Stimulated activated CD8-positive, alpha-beta memory T cell treated with anti-CD3 and anti-CD28 coated beads, Interleukin-15, amount 100 ng/mL, for 4 hours (primary cell): ENCODE measurements at places on chromosomes 4 and X.
A peak's percentile ranks its signal among the peaks of the same experiment; 100 is the strongest.

DNA sequence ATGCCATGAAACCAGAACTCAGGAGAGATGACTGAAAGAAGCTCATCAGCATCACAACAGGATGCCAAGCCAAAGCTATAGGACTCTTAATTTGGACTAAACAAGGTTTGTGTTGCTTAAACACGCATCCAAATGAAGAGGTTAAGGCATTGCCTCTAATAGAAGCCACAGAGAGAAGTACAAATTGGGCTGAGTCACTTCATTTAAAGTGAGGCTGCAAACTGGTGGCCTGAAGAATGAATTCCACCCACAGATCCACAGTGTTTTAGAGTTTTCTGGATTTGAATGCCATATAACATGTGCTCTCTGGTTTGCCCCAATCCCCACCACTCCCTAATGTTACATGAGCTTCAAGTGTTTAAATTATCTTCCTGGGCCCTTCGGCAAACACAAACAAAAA is 103.5 kb downstream of the FIP1L1 start:
- DNase-seq = no peak

DNA sequence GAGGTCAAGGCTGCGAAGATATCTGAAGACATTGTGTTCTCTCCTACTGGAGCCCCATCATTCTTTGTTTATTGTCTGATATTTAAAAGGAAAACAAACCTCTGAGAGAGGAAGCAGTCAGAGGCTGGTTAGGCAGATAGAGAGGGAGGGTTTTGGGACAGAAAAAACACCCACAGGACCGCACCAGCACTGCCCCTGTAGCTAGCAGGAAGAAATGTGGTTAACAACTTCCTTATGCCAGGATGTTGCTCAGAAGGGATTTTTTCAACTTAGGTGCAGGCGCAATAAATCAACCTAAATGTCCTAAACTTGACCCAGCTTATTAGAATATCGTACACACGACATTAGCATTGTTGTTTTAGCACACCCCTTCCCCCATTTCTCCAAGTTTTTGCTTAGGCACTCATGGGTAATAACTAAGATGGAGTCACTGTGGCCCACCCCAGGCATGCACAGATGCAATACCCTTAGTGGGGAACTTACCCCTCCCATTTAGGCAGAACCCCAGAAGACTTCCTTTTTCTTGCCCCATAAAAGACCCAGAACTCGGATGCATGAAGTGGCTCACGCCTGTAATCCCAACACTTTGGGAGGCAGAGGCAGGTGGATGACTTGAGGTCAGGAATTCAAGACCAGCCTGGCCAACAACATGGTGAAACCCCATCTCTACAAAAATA is 2.8 kb upstream of the ZNF718 start:
- DNase-seq = peak; percentile 13

DNA sequence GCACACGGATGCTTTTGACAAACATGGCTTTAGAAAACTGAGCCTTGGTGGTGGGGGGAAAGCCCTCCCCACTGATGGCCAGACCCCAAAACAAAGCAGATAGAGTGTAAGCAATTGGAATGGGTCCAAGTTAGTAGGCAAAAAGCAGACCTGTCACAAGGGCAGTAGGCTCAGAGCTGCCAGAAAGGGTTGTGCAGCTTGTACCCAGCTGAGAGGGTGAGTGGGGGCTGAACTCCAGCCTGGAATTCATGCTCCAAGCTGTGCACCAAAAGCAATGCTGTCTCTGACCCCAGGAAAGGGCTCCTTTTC is 101.1 kb upstream of the TEX13D start:
- no peak for DNase-seq

- DNase-seq = no peak
Measured at GRCh38 chr4:16537926-16538325, 311.7 kb upstream of the TAPT1 start.

DNA sequence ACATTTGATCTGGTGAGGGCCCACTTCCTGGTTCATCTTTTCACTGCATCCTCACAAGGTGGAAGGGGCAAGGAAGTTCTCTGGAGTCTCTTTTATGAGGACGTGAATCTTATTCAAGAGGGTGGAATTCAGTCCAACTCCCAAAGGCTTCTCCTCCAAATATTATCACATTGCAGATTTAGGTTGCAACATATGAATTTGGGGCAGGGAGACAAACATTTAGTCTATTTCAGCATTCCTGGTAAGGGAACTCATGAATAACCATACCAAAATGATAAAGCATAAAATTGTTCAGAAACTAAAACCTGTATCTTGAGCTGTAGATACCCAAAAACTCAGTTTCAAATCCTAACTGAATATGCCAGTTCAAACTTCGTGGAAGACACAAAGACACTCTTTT is 246.8 kb downstream of the QDPR start:
- DNase-seq = no peak
